Stimulated activated CD4-positive, alpha-beta T cell treated with anti-CD3 and anti-CD28 coated beads, Interleukin-1b, Interleukin-23, amount 100 ng/mL, for 1 hour (primary cell): ENCODE measurements at places on chromosomes 1 and 21.

GRCh38 chr1:150210706-150211105 lies 25.2 kb downstream of the ANP32E start:
- no peak for DNase-seq

DNA sequence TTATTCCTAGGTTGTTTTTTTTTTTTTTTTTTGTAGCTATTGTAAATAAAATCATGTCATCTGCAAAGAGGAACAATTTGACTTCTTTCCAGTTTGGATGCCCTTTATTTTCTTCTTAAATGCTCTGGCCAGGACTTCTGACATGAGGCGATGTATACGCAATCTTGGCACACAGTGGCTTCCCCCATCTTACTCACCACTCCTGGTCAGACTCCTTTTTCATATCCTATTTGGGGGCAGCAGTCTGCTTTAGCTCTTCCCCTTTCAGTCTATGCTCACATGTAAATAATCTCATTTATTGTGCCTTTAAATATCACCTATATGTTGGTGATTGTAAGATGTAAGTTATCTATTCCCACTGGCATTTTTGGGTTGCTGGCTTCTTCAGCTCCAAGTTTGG lies 56.1 kb downstream of the SLAMF6 start:
- no peak for DNase-seq

- DNase-seq = no peak
Measured at GRCh38 chr1:21126324-21126723, 50.4 kb downstream of the EIF4G3 start.

DNA sequence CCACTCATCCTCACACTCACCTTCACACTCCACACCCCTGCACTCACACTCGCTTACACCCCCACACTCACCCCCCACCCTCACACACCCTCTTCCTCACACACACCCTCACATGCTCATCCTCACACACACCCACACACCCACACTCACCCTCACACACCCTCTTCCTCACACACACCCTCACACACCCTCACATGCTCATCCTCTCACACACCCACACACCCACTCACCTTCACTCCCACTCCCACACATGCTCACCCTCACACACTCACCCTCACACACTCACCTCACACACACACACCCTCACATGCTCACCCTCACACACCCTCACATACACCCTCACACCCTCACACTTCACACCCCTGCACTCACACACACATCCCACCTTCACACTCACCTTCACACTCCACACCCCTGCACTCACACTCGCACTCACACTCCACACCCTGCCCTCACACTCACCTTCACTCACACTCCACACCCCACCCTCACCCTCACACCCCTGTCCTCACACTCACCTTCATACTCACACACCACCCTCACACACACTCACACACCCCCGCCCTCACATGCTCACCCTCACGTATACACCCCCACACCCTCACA lies 42.6 kb upstream of the EDN2 start:
- no peak for DNase-seq

GRCh38 chr1:92975551-92976232 lies 14.4 kb upstream of the DIPK1A start:
- no peak for DNase-seq

- no peak for DNase-seq
Measured at GRCh38 chr1:225250432-225250831, 177.4 kb downstream of the LBR start.

GRCh38 chr21:32611471-32611997 lies 643 bp downstream of the CFAP298 start:
- no peak for DNase-seq

- DNase-seq = no peak
Measured at GRCh38 chr1:175839779-175840669, 96.6 kb upstream of the TNR start.

- no peak for DNase-seq
Measured at GRCh38 chr21:45347712-45348499, 57.1 kb upstream of the COL18A1 start.

GRCh38 chr21:41373253-41373652 lies 11.4 kb downstream of the MX2 start:
- DNase-seq = no peak

GRCh38 chr21:27269644-27270043 lies 302.8 kb upstream of the ADAMTS5 start:
- DNase-seq = no peak

DNA sequence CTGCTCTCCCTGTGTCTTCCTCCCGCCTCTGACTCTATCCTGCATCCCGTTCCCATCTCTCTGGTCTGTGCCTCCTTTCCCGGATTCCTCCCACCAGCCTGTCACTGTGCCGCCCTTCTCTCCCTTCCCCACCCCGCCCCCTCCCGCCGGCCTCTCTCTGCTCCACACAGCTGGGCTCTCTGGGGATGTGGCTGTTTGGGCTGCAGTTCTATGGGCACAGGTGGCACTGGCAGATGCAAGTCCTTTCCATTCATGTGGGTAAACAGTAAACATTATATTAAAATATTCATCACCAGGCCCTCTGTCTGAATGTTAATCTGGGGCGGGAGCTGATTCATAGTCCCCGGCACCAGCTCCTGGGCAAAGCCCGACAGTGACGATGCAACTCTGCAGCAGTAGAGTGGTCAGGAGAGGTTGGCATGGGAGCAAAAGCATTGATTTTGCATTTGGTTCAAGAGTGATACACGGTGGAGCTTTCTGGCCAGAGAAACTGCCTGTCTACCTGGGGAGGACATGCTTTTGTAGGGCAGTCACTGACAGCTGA lies 249.3 kb downstream of the TNR start:
- no peak for DNase-seq

DNA sequence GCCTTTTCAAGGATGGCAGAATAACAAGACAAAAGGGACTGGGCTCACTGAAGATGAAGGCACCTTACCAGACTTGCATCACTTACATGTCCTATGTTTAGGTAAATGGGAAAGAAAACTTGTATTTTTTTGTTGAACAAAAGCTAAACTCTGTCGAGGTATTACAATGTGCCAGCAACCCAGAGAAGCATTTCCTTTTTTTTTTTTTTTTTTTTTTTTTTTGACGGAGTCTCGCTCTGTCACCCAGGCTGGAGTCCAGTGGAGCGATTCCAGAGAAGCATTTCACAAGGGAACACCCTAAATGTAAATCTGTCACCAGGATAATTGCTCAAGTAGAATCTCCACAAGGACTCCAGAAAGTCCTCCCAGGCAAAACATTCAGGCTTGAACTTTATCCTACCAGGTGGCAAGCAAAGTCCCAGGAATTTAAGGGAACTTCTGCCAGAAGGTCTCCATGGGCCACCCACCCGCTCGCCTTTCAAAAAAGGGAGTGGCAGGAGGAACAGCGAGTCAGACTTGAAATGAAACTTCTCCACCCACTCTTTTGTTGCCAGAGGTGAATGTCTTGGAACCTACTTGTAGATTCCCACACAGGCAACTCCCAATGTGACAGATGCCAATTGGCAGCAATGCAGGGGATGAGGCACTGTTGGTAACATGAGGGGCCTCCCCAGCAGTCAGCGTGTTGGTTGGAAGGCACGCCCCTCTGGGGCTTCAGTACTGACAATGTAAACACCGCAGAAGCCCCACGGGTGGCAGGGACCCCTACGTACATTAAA lies 125.0 kb downstream of the TIAM1 start:
- no peak for DNase-seq

DNA sequence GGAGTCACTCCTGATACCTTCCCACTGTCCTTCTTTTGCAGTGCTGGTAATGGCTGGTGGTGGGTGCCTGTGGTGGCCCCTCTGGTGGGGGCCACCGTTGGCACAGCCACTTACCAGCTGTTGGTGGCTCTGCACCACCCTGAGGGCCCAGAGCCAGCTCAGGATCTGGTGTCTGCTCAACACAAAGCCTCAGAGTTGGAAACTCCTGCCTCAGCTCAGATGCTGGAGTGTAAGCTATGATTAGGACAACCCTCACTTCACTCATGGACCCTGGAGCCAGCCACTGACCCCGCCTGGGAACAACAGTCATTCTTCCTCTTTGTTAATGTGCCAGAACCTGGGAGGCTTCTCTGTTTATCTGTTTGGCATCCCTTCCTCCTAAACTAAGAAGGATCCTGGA lies 1.1 kb upstream of the ATP8B2 start:
- DNase-seq = no peak

DNA sequence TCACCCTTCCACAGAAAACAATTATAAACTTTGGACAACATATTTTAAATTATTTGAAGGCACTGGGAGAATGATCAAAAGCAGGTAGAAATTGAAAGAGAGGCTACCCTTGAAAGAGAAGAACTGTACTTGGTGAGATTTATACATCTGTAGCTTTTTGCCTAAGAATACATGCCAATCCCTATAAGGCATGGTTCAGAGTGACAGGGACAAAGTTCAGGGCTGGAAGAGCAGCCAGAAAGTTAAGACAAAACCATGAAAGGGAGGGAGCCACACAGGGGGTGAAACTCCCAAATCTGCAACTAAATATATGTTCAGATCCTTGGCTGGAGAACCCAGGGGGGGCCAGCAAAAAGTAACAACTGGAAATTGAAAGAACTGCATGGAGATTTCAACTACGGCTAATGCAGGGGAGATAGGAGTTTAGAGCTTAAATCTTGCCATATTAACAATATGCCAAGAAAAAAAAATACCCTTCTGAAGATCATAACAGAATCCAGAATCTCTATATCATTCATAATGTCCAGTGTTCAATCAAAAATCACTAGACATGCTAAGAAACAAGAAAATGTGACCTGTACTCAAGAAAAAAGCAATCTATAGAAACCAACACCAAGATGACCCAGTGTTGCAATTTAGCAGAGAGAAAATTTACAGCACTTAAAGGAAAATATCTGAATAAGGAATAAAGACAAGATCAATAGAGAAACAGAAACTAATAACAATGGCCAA lies 25.5 kb downstream of the PACC1 start:
- DNase-seq = no peak

- no peak for DNase-seq
Measured at GRCh38 chr21:27647921-27648320, 681.0 kb upstream of the ADAMTS5 start.

GRCh38 chr1:231564373-231564772 lies 35.9 kb downstream of the TSNAX start:
- no peak for DNase-seq

- DNase-seq = no peak
Measured at GRCh38 chr1:23585321-23586022, 26.2 kb upstream of the ID3 start.

GRCh38 chr1:94235189-94236012 lies 2.0 kb downstream of the ARHGAP29 start:
- no peak for DNase-seq

GRCh38 chr1:184101141-184101540 lies 49.6 kb downstream of the TSEN15 start:
- no peak for DNase-seq

DNA sequence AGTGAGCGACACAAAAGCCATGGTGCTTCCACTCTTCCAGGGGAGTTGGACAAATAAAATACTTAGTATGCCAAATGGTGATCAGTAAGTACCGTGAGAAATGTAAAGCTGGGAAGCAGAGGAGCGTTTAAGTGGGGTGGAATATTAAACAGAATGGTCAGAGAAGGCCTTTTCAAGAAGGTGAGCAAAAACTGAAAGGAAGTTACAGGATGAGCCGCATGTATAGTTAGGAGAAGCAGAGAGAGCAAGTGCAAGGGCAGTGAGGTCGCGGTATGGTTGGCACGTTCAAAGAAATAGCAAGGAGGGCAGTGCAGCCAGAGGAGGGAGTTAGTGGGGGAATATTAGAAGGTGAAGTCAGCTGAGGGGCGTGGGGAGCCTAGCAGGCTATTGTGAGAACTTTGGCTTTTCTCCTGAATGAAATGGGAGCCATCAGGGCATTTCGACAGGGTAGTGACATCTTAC lies 748 bp upstream of the ATP6V0B start:
- DNase-seq = no peak

DNA sequence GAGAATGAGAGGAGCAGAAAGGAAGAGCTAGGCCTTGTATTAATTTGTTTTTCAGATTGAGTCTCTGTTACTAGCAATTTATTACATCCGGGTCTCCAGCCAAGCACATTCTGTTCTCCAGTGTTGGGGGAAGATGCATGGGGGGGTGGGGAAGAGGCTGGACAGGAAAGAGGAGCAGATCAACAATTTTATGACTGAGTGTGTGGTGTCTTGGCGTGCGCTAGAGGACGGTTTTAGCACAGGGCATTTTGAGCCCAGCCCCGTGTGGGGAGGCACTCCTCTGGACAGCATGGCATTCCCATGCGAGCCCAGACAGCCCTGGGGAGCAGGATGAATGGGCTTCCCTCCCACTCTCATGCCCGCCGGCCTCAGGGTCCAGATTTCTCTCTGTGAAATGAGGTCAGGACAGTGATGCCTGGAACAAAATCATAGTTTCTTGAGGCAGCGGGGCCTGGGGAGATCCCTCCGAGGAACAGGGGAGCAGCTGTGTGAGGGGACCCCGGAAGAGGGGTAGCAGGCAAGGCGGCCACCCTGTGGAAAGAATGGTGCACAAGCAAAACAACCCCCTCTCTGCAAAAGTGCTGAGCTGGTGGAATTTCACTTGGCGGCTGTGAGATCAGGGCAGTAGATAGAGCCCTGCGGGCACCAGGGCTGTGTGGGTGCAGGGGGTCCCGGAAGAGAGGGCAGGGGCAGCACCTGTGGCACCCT lies 16.3 kb downstream of the SOX13 start:
- no peak for DNase-seq

DNA sequence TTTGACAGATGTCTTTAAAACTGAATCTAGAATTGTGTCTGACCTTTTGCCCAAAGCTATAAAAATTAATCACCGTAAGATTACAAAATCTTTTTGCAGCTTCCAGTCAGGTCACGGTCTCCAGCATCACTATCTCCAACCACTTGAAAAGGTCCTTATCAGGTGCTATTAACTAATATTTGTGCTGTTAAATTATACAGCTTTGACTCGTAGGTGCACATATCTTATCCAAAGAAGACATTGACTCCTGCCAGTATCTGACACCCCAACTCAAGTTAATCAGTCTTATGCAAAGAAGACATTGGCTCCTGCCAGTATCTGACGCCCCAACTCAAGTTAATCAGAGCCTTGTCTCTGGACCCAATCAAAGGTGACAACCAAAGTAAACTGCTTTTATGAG lies 19.9 kb upstream of the LYPD8 start:
- DNase-seq = no peak

DNA sequence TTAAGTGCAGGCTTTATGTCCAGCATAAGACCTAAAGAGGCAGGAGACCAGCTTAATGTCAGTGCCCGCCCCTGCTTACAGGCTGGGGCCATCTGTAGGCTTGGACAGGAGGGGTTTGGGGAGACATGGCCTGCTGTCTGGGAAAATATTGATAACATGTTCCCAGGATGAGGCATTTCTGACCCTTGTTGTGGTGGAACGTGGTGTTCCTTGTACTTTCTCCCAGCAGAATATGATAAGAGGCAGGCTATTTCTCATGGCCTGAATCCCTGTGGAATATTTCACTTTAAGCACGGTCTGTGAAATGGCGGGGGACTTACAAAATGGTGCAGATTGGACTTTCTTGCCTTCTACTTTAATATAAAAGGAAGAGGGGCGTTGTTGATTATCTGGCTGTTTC lies 41.9 kb upstream of the PLA2G5 start:
- no peak for DNase-seq

DNA sequence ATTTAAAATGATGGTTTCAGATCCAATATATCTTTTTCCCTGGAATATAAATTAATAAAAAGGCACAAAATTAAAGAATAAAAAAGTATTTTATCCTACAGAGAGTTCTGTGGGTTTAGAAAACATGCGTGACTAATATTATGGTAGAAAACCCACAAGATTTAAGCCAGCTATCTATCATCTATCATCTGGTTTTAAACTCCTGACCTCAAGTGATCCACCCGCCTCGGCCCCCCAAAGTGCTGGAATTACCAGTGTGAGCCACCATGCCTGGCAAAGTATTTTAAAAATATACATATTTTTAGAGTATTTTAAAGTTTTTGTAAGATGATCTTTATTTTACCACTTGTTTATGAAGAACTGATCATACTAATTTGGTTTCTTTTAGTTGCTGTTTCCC lies 79.5 kb downstream of the NRIP1 start:
- no peak for DNase-seq

GRCh38 chr1:84386716-84387479 lies 11.4 kb upstream of the DNASE2B start:
- DNase-seq = no peak
